Fibroblast of mammary gland (primary cell): ENCODE measurements at places on chromosomes 16 and 17.

DNA sequence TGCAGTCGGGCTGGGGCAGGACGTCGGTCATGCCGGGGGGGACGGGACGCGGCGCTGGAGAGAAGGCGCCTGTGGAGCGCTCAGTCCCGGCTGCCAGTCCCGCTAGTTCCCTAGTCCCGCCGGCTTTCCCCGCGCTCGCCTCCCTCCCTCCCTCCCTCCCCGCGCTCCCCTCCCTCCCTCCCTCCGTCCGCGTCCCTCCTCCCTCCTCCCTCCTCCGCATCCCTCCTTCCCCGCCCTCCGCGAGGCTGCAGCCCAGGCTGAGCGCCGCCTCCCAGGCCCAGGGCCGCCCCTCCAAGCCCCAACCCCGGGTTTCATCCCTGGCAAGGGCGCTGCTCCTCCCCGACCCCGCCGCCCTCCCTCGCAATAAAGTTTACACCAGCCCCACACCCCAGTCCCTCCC lies 34.8 kb downstream of the TIMM22 start:
- DNase-seq, result peak; percentile 38

- DNase-seq, result no peak
Measured at GRCh38 chr16:77374384-77374783, 60.5 kb downstream of the ADAMTS18 start.

DNA sequence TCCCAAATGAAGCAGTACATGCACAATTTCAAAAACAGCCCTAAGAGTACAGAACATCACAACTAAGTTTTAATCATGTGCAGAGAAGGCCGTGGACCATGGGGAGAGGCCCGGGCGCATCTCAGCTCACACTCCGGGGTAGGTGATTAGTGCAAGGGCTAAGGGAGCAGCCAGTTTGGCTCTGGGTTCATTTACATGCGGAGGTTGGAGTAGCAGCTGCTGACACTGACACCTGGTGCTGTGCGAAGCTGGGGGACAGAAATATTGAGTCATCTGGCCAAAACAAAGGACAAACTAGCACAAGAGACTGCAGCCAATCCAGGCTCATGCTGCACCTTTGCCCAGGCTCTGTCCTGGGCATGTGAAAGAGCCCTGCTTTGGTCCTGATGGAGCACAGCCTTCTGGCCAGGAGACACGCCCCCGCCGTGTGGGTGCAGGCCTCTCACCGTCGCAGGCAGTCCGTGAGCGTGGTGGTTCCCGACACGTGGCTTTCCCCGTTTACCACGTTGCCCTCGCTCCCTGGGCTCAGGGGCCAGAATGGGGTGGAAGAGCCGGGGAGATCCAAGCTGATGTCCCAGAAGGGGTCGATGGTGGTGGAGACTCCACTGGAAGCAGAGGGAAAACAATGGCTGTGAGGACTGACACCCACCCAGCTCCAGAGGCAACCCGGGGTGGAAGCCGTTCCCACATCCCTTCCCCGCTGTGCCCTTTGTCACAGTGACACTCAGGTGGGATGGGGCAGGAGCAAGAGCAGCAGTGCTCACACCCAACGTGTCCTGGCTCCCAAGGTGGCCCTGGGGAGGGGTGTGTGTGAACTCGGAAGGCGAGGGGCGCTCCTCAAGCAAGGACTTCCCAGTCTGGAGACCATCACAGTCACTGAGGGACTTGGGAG lies 31.9 kb downstream of the USP22 start:
- no peak for DNase-seq

DNA sequence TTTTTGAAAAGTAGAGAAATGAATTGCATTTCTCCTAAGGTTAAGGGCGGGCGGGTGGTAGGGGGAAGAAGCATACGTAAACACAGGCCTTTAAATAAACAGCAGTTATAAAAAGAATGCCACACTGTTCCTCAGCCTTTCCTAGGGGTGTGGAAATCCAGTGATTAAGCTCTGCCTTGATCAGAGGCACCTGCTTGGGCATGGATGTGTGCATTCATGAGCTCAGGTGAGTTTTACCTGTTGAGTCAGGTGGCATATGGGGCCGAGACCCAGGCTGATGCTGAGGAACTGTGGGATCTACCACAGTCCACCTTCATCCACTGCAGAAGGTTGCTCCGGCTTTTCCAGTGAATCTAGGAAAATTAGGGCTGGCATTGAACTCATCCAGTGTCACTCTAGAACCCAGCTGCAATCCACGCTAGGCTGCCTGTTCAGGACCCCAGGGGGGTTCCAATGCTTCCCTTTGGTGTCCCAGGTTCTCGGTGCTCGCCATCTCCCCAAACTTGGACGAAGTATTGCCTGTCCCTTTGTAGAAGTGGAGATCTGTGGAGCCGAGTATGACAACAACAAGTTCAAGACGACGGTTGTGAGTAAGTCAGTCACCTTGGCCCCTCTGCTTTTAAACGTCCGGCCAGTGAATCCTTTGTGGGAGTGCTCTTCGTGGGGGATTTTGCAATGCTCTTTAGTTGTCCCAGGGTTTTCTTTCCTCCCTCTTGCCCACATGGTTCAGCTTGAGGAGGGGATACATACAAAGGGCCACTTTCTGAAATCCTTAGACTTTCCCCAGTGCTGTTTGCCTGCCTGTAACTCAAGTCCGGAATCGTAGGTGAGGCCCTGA lies 72.7 kb downstream of the SDR42E1 start:
- no peak for DNase-seq

DNA sequence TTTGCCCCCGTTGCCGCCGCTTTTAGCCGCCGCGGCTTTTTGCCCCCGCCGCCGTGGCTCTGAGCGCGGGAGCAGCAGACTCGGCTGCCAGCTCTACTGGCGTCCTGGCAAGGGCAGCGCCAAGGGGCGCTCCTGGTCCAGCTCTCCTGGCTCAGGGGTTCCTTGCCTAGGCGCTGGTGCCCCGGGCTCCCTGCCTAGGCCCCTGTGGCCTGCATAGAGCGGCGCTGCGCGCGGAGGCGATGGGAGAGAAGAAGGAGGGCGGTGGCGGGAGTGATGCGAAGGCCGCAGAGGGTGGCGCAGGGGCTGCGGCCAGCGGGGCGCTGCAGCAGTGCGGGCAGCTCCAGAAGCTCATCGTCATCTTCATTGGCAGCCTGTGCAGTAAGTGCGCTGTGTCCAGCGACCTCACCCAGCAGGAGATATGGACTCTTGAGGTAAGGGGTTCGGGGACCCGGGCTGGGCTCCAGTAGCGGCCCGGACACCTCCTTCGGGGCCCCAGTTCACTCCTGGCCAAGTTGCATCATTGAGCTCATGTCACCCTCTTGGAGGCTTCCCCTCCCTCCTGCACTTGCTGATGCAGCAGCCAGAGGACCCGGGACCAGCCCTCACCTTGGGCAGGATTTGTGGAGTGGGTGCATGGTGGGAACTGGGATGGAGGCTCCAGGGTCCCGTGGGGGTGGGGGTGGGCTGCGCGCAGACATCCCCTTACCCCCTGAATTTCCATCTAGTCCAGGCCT lies 1344.4 kb downstream of the TP53TG3F start:
- DNase-seq, result no peak

DNA sequence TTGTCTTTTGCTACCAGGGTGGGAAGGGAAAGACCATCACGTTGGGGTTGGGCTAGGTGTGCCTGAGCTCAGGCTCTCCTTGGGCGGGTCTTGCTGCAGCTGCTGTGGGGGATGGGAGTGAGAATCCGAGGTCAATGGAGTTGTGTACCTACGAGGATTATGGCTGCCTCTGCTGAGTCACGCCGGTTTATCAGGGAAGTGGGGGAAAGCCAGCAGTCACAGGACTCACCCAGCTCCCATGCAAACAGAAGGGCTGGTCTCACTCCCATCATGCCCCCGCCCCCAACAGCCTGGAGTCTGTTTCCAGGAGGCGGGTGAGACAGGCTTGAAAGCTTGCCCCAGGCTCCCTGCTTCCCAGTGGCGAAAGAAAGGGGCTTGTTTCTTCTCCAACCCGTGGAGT lies 1259.0 kb upstream of the GOT2 start:
- DNase-seq, result no peak

GRCh38 chr17:81197831-81198490 lies 24.8 kb downstream of the CEP131 start:
- no peak for DNase-seq

DNA sequence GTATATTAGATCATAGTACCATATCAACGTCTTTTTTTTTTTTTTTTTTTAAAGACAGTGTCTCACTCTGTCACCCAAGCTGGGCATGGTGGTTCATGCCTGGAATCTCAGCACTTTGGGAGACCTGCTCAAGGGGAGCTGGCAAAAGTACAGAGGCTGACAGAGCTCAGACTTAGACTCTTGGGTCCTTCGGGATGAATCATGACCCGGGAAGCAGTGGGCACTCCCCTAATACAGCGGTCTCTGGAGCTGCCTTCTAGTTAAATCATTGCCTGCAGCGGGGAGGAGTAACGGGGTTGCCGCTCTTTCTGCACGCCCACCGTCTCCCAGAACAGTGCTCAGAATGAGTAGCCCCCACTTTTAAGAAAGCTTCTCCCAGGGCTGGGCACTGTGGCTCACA lies 174.4 kb downstream of the CPPED1 start:
- no peak for DNase-seq

GRCh38 chr16:73399486-73399885 lies 351.6 kb upstream of the ZFHX3 start:
- DNase-seq, result no peak

- no peak for DNase-seq
Measured at GRCh38 chr17:9811086-9811485, 10.8 kb downstream of the GSG1L2 start.

DNA sequence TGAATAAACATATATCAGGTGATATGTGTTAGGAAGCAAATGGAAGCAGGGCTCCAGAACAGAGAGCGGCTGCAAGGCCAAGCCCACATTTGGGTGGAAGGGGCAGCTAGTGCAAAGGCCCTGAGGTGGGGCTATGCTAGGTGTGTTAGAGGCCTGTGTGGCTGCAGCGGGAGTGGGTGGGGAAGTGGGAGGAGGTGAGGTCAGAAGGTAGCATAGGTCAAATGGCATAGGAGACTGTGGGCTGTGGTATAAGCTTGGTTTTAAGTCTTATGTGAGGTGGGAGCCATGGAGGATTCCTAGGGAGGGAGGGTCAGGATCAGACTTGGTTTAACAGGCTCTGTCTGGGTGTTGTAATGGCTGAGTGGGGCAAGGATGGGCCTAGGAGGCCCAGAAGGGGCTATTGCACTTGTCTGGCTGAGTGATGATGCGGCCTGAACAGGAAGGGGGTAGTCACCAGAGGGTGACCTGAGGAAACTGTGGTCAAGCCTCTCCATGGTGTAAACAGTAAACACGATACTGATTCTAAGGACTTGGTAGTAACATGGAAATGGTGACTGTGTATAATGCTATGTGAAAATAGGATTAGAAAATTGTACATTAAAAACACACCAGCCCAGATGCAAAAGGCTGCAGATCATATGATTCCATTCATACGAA lies 31.1 kb downstream of the RAI1 start:
- peak; percentile 88 for DNase-seq

GRCh38 chr16:63568164-63568563 lies 1531.9 kb upstream of the CDH8 start:
- DNase-seq, result no peak

GRCh38 chr17:48514477-48514876 lies 16.3 kb downstream of the HOXB1 start:
- no peak for DNase-seq

DNA sequence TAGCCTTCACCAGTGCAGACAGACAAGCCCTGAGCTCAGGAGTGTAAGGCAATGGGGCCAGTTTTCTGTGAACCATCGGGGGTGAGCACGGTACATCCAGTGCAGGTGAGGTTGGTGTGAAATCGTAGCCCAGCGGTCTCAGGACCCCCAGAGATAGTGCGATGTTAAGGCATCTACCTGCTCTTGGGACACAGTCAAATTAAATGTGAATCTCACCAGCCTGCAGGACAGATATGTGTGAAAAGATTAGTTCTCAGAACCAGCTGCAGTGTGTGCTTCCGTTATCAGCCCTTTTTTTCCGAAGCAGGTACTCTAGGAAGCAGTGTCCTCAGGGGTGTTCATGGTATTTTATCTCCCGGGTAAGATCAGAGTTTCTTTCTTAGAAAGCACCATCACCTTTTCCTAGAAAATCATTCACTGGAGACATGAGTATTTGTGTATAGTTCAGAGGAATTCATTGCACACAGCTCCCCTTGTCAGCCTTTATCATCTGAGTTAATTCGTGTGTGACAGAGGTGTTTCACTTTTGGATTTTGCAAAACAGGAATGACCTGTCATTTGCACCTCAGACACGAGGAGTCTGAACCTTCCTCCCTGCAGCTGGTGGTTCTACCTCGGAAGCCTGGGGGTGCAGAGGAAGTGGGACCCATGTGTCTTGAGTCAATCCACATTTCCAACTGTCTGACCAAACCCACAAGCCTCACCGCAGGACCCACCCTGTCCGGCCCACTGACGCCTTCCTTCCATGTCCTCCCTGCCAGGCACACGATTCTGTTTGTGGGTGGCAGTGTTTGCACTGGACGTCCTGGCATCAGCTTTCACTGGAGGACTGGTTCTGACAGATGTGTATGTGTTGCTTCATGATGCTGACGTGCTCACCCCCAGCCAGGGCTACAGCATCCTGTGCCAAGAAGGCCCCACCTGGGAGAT lies 107.8 kb downstream of the CLEC16A start:
- no peak for DNase-seq

DNA sequence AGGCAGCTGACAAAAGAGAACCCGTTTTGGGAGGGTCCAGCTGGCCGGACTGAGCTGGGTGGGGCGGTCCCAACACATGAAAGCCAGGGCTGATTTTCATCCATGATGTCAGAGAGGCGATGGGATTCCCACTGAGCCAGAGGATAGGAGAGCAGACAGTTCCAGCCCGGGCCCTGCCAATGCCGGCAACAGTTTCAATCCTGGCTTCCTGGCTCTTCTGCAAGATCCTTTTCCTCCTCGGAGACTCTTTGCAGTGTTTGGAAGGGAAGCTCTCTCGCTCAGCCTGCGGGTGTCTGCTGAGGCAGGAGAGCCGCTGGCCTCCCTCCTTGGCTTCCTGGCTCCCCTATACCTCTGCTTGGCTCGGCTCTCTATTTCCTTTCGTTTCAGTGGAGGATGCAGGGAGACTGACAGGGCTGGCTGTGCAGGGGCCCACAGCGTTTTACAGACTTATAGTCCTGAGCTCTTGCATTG lies 145.5 kb upstream of the SOX9 start:
- peak; percentile 46 for DNase-seq

DNA sequence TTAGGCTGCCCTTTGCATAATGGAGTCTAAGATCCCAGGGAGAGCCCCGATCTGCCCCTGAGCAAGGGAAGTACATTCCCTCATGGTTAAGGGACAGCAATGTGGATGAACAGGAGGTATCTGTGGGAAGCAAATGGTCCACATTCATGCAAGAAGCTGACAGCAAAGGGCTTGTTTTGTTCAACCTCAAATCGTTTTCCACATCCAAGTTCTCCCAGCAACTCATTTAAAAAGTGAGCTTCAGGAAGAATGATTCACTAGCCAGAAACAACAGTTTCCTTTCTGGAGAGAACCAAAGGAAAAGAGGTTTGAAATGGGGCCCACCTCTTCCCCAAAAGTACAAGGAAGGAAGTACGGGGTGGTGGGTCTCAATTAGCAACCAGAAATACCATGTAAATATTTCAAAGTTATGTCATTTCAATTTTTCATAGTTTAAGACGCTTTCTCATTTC lies 9.4 kb downstream of the HSPB9 start:
- no peak for DNase-seq

DNA sequence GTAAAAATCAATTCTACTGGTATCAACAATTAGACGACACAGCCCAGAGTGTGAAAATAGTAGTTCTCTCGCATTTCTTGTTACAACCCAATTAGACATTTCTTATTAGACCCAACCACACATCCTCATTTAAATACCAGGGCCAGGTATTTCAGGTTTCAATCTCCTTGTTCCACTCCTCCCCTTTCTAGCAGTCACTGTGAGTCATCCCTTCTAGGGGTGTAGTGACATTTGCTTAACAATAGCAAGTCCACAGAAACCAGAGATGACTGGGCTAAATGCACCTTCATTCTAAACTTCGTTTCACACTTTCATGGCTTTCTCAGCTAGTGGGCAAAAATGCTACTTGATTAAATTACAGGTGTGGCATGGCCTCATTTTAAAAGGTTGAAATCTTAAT lies 116.9 kb upstream of the CACNG3 start:
- DNase-seq, result no peak
